ENCODE measurements at places on chromosomes 6 and 20.

DNA sequence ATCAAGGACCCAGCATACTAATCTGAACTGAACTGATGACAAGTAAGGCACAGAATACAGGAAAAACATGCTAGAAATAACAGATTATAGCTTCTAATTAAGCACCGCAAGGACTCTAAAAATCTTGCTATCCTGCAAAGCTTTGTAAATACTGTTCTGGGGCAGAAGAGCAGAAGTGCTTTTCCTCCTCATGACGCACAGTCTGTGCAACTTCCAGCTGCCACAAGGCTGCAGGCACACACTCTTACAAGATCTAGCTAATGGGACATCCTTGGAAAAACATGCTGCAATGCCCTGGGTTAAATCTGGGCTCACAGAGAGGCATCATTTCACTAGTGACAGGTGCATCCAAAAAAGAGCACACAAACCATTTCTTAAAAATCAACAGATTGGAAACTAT, 188.6 kb downstream of the GJA10 start:
- DNase-seq, result no peak

GRCh38 chr6:163579880-163580295, 165.4 kb downstream of the QKI start:
- no peak for DNase-seq

- DNase-seq, result no peak
Observed at GRCh38 chr6:149847939-149848267, 16.3 kb downstream of the LRP11 start.

- DNase-seq, result no peak
Observed at GRCh38 chr6:56730663-56731529, 88.2 kb upstream of the DST start.

DNA sequence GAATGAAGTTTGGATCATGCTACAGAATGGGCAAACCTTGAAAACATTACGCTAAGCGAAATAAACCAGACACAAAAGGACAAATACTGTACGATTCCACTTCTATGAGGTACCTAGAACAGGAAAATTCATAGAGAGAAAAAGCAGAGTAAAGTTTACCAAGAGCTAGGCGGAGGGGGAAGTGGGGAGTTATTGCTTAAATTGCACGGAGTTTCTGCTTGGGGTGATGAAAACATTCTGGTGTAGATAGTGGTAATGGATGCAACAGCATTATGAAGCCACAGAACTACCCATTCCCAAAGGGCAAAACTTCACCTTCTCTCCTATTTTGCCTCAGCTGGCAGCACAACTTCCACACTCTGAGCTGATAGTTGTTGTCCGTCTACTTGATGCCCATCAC, 6.4 kb upstream of the PDYN start:
- DNase-seq, result no peak

DNA sequence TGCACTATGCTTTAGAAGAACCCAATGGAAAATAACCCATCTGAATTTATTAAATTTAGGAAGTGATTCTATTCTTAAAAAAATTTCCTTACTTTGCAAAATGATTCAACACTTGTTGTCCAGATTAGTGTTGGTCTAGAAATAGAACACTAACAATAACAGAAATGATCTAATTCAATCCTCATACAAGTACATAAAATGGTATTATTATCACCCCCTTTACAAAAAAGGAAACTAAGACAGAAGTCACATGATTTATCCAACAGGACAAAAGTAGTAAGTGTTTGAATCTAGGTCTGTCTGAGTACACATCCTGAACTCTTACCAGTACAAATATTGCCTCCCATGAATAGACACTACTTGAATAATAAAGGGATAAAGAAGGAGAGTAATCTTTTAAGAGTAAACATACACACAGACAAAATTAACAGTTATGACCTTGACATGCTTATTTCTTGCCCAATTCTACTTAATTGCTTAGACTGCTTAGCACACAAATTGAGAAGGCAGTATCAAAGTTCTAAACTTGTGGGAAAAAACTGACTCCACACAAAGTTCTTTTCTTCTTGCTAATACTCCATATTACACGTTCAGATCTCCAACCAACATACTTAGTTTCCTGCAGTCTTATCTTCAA, 195.4 kb upstream of the RUNX2 start:
- no peak for DNase-seq

GRCh38 chr20:23361119-23361475, 885 bp upstream of the GZF1 start:
- no peak for DNase-seq

- no peak for DNase-seq
Observed at GRCh38 chr20:46946181-46946624, 51.6 kb downstream of the EYA2 start.

- DNase-seq, result no peak
Observed at GRCh38 chr20:52004018-52004417, 187.6 kb downstream of the ZFP64 start.

DNA sequence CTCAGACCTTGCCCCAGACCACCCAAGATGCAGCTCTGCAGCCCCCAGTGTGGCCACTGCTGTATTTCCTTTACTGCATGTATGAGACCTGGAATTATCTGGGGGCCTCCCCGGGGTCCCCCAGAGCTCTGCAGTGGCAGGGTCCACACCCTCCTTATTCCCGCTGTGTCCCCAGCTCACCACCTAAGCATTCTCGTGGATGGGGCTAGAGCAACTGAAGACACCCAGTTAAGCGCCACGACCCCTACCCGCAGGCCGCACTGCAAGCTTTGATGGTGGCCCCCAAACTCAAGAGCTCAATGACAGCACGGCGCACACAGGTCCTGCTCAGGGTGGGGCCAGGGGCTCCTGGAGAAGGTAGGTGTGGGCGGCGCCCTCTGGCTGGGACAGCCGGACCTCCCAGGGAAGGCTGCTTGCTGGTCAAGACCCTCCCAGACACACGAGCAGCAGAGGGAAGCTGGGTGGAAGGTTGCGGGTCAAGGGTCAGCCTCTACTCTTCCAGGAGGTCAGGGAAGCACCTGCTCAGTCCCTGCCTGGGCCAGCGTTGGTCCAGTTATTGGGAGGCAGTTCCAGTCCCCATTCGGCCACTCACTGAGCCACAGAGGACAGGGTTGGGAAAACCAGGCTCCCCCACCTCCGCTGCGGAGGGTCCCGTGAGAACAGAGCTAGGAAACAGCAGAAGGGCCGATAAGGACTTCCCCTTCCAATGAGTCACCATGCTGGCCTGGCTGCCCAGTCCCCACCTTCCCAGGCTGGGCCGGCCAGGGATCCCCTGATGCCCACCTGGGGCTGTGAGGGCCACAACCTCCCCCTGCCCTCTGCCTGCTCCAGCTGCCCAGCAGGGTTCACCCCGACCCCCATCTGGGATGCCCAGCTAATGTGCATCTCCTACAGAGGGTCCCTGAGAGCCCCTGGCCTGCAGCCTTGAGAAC, 2.9 kb downstream of the LAMA5 start:
- no peak for DNase-seq

DNA sequence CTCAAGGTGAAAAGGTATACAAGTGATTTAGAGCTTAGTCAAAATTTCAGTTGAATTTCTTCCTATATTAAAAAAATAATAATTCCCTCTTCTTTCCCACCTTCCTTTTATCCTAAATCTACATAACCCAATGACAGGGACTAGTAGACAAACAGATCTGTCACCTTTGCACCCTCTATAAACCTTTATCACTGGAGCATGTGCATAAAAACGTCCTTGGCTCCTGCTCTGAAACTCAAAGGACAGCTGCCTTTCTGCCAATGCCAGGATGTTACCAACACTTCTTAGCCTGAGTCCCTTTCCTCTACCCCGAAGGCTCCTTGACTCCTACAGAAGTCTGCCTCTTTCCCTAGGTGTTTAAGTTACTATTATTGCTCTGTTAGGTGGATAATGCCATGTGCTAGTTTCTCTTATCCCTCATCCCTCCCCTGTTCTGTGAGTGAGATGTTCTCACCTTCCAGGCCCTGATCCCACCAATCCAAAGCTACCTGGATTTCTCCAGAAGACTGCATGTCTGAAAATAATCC, 4.3 kb downstream of the CLVS2 start:
- no peak for DNase-seq

GRCh38 chr6:112331306-112331705, 15.8 kb upstream of the RFPL4B start:
- DNase-seq, result no peak

DNA sequence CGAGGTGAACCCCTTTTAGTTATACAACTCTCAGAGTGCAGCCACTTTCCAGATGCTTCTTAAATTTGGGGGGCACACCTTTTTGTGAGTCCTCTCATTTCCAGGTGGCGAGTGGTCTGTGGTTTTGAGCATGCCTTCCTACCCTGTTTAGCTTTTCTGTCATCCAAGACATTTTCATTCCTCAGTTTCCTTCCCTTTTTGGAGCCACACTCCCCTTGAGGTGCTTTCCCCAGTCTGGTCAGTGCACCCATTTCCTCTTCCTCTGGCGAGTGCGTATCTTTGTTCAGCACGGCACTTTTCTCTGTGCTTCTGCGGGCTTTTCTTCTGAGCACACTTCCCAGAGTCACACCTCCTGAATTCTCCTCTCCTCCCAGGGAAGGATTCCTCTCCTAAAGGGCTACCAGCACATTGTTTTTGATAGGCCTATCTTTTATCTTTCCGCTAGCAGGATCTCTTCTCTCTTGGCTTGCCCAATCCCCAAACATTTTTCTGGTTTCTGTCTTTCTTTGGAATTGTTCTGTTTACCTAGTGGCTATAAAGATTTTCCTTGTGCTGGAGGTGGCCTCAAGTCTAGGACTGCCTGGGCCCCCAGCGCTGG, 1.4 kb downstream of the PHF20 start:
- no peak for DNase-seq

DNA sequence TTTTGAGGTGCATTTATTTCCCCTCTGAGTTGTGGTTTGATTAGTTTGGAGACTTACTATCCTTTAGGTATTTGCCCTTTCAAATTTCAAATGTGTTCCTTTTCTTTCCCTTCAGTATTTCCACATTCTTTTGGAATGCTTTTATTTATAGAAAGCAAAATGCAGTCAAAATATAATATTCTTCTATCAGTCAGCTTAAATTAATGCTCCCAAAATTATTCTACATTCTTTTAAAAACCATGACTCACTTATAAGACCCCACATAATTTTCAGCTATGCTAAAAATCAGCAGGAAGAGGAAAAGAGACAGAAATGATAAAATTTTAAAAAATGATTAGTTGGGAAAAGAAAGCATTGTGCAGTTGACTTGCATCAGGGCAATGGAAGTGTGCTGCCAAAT, 180.0 kb upstream of the SMLR1 start:
- DNase-seq, result no peak

DNA sequence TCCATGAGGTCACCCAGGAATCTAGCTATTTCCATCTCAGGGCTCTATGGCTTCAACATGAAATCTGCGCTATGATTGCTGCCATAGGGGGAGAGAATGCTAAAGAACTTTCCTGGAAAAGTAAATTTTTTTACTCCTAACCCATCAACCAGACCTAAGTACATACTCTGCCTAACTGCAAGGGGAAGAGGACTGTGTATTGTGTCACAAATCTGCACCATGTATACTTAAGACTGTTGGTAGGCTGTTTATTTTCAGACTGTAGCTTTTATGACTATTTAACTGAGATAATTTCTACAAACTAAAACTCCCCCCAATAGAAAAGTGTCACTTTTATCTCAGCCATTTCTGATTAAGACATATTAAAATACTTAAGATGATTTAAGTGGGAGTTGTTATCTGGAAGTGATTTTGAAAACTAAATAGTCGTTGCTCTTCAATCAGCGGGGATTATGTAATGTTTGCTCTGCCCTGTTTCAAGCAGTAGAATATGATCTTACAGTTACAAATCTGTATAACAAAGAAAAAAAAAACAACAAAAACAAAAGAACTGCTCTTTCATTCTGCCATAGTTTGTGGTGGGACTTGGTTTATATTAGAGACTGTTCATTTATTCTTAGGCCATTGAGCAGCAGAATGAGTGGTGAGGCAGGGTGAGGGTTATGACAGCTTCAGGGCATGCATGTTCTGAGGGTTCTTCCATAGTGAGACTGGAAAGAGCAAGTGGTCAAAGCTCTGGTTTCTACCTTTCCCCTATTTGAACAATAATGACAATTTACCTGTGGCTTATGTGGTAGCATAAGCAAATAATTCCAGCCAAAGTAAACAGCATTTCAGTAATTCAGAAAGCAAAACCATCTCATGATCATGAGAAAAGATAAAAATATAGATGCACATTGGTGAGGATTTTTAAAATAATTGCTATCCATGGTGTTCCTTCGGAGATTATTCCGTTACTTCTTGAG, 126.3 kb upstream of the CEP162 start:
- DNase-seq, result no peak

DNA sequence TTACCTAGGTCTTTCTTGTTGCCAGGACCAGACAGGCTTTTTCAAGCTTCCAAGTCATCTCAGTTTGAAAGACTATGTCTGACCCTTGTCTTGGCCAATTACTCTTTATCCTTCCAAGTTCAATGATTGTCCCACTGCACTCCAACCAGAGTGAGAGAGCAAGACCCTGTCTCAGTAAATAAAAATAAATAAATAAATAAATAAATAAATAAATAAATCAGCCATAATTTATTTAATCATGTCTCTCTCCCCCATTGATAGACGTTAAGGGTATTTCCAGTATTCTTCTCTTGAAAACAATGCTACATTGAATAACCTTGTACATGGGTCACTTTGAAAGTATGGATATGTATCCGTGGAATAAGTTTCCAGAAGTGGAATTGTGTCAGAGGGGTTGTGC, 83.2 kb downstream of the PTPRA start:
- no peak for DNase-seq

DNA sequence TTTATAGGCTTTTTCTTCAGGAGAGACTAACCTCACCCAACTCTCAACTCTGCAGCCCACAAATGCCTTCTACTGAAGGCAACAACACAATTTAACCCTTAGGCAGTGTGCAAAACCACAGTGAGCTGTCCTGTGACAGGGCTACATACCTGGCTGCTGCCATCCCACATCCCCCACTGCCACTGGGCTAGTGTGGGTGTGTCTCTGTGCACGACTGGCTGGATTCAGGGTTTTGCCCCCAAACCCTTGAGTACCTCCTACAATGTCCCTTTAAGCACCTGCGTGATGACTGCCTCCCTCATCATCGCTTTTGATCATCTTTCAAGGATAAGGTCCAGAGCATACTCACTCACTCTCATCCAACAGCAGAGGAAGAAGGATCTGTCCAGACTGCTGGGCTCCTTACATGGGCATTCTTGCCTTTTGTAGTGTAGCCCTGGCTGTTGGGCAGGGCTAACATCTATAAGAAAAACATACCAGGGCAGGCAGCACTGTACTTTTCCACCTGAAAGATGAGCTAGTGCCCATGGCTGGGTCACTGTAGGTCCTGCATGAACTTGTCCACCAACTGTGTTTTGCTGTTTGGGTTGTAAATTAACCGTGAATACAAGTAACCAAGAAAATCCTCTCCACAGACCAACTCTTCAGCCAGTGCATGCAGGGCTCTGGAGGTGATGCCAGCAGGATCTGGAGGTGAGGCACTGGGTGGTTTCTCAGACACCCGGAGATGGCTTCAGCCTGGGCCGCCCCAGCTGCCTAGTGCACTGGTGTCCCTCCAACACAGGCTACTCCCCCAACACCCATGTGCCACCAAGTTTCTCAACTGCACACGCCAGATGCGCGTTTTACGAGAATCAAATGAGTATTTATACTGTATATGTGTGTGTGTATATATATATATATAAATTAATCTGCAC, 45.2 kb downstream of the PLCG1 start:
- no peak for DNase-seq

Data from stimulated activated CD4-positive, alpha-beta T cell treated with anti-CD3 and anti-CD28 coated beads, Interleukin-1b, Interleukin-23, amount 100 ng/mL, for 1 hour (primary cell).